ENCODE measurements at places on chromosomes 6 and 20.

- DNase-seq, result no peak
Measured at GRCh38 chr6:132698608-132699007, 15.2 kb downstream of the VNN1 start.

DNA sequence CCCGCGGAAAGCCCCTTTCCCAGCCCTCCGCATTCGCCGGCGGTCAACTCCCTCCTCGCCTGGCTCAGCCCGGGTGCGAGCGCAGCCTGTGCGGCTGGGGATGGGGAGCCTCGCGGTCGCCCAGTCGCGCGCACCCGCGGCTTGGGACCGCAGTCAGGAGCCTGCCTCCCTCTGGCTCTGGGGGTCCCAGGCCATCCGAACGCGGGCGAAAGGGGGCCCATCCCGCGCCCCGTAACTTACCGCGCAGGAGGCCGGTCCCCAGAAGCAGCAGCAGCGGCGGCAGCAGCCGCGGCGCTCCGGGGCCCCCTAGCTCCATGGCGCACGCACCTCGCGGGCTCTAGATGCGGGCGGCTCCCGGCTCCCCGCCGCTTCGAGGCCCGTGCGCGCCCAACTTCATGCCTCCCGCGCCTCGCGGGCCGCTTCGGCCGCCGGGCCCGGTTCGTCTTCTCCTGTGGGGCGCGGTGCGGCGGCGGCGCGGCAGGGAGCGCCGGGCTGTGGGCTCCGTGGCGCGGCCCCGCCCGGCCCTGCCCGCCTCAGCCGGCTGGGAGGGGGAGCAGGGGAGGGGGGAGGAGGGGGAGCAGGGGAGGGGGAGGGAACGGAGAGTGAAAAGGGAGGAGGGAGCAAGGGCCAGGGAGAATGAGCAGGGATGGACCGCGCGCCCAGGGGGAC is at the start of gene CHRNA4:
Gene CHRNA4, minus strand, starts transcription at position 500 of the 669 bp plus-strand sequence. Its CDS starts 184 bp downstream, at position 316.
- no peak for DNase-seq

DNA sequence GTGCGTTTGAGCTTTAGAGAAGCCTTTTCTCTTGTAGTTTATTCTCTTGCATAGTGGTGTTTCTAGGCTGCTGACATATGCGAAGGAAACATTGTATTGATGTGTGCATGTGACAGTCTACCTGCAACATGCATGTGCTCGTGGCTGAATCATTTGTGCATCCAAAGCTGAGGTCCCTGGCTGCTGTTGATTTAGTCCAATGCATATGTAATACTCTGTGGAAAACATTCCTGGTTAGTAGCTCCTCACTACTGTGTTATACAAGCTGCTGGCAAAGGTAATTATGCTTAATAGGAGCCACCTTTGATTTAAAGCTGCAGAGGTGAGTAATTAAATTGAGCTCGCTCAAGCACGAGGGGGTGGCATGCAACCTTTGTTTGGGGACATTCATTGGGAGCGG is 24.5 kb downstream of the TSHZ2 start:
- DNase-seq, result no peak

- DNase-seq, result no peak
Measured at GRCh38 chr6:169365567-169366257, 112.1 kb upstream of the THBS2 start.

- DNase-seq, result no peak
Measured at GRCh38 chr20:23254034-23254433, 96.6 kb upstream of the NXT1 start.

- DNase-seq, result no peak
Measured at GRCh38 chr20:38252292-38253288, 7.9 kb downstream of the KIAA1755 start.

- DNase-seq, result no peak
Measured at GRCh38 chr6:136510299-136510698, 39.9 kb downstream of the MAP7 start.

- DNase-seq, result no peak
Measured at GRCh38 chr20:2140561-2140960, 38.9 kb downstream of the STK35 start.

- DNase-seq, result no peak
Measured at GRCh38 chr6:88116276-88116675, 49.9 kb downstream of the CNR1 start.
